HCT116 (cell line): ENCODE measurements at places on chromosomes 1 and 21.

DNA sequence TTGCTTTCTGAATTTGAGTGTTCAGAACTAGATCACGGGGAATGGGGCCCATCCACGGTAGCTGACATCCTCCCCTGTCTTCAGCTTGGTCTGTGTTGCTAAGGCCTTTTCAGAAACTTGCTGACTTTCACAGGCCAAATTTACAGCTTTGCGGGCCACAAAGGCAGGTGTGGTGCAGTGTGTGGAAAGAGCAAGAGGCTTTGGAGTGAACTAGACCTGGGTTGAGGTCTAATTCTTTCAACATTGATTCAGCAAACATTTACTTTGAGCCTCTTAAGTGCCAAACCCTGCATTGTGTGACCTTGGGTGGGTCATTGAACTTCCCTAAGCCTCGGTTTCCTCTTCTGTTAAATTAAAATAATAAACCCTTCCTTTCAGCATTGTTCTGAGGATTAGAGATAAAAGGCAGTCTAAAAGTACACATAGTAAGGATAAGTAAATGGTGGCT, 24.3 kb downstream of the STPG1 start:
- no peak for DNase-seq

- DNase-seq, result no peak
Observed at GRCh38 chr1:177817937-177818875, 151.7 kb downstream of the SEC16B start.

DNA sequence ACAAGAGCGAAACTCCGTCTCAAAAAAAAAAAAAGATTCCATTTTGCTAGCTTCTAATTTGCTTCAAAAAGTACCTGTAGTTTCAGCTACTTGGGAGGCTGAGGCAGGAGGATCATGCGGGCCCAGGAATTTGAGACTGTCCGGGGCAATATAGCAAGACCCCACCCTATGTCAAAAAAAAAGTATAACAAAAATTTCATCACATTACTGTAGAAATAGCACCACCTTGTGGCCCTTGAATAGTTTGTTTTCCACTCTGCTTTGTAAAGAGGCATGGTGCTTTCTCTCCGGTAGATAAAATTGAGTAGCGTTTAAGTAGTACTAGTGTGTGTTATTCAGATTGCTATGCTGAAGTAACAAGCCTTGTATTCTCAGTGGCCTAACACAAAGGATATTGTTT, 18.2 kb upstream of the MSTO1 start:
- peak; percentile 70 for DNase-seq

DNA sequence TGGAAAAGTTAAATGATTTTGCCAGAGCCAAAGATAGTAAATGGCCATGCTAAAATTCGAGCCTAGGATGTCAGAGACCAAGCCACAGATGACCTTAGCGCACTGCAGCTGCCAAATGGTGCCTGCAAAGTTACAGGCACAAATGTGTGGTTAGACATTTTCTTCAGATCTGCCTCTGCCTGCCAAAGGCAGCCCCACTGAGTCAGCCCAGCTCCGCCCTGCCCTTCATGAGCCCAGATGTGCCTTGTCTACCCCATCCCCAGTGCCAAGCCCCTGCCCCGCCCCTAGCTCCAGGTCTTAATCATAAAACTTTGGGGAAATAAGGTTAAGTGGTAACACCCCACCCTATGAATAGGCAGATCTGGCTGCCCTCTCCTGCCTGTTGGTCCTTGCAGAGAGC, 105.9 kb downstream of the DTL start:
- no peak for DNase-seq
